Progenitor cell of endocrine pancreas (in vitro differentiated cells): ENCODE measurements at places on chromosomes 12 and 14.
A peak's percentile ranks its signal among the peaks of the same experiment; 100 is the strongest.

GRCh38 chr12:11542599-11542998 lies 106.9 kb upstream of the ETV6 start:
- H3K4me3 ChIP-seq, result no peak overlapping the region
- no peaks in the 10 kb centered on the region for H3K36me3 ChIP-seq
- peaks cover 12% of the 10 kb centered on the region for H3K4me1 ChIP-seq
- no peak overlapping the region for H3K27ac ChIP-seq
- H3K27me3 ChIP-seq, result no peaks in the 10 kb centered on the region

DNA sequence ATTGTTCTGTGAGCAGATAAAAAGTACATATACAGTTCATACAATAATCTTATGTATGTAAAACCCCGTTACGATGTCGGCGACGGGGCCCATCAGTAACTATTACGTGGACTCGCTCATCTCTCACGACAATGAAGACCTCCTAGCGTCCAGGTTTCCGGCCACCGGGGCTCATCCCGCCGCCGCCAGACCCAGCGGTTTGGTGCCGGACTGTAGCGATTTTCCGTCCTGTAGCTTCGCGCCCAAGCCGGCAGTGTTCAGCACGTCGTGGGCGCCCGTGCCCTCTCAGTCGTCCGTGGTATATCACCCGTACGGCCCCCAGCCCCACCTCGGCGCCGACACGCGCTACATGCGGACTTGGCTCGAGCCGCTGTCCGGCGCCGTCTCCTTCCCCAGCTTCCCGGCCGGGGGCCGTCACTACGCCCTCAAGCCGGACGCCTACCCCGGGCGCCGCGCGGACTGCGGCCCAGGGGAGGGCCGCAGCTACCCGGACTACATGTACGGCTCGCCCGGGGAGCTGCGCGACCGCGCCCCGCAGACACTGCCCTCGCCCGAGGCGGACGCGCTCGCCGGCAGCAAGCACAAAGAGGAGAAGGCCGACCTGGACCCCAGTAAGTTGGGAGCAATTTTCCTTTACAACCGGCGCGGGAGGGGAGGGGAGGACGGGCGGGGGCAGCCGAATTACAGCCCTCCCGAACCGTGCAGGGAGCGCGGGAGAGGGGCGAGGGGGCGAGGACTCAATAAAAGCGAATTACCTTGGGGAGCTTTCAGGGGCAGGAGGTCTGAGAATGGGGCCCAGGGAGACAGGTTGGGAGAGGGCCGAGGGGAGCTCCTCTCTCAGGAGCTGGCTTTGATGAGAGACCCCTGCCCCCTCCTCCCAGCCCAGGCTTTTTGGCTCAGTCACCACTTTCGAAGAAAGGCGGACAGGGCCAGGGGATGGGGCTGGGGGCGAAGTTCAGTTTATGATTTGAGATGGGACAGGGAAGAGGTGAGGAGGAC lies at the start of gene HOXC9:
HOXC9 (plus strand) TSS at position 46 of the 999 bp plus-strand sequence; CDS start at position 74, 28 bp downstream.
- H3K36me3 ChIP-seq, result no peaks in the 10 kb centered on the region
- no peak within 1 kb of the TSS for H3K27ac ChIP-seq
- peak within 1 kb of the TSS; percentile 40 for H3K4me3 ChIP-seq
- H3K4me1 ChIP-seq, result peaks cover 2% of the 10 kb centered on the region
- DNase-seq, result no peak
- peaks cover 100% of the 10 kb centered on the region for H3K27me3 ChIP-seq

- H3K27me3 ChIP-seq, result no peaks in the 10 kb centered on the region
- no peak for DNase-seq
- no peak overlapping the region for H3K27ac ChIP-seq
- peaks cover 28% of the 10 kb centered on the region for H3K4me1 ChIP-seq
- peaks cover 2% of the 10 kb centered on the region for H3K36me3 ChIP-seq
- H3K4me3 ChIP-seq, result no peak overlapping the region
These were observed 65.1 kb downstream of the ITPR2 start for GRCh38 chr12:26767865-26768264.

- H3K27ac ChIP-seq, result no peak overlapping the region
- no peaks in the 10 kb centered on the region for H3K4me1 ChIP-seq
- peaks cover 13% of the 10 kb centered on the region for H3K36me3 ChIP-seq
- no peaks in the 10 kb centered on the region for H3K27me3 ChIP-seq
- H3K4me3 ChIP-seq, result no peak overlapping the region
These were observed 221.8 kb upstream of the ARHGAP5 start for GRCh38 chr14:31855262-31855661.

- peaks cover 2% of the 10 kb centered on the region for H3K27me3 ChIP-seq
- no peaks in the 10 kb centered on the region for H3K4me1 ChIP-seq
- no peaks in the 10 kb centered on the region for H3K36me3 ChIP-seq
- no peak for DNase-seq
- H3K27ac ChIP-seq, result no peak overlapping the region
- H3K4me3 ChIP-seq, result no peak overlapping the region
These were observed 8.5 kb upstream of the CFL2 start for GRCh38 chr14:34722723-34723545.
